ENCODE measurements at places on chromosomes 5 and 9. TPM values are rescaled to one million over a fixed set of nuclear protein-coding genes. Genes with fewer than 3 reads are reported as not detected.
A peak's percentile ranks its signal among the peaks of the same experiment; 100 is the strongest.

PCAT7 gene
- total RNA-seq: 0.87 TPM

FIBCD1 gene
- not detected for total RNA-seq

GRCh38 chr9:90021216-90021906 lies 416.5 kb downstream of the GADD45G start:
- H3K27me3 ChIP-seq: no peaks in the 10 kb centered on the region
- H3K4me1 ChIP-seq: peaks cover 17% of the 10 kb centered on the region
- no peak overlapping the region for H3K4me3 ChIP-seq

TXNDC8 gene
- total RNA-seq: not detected

- H3K36me3 ChIP-seq: peaks cover 11% of the 10 kb centered on the region
- H3K4me3 ChIP-seq: no peak overlapping the region
- peaks cover 4% of the 10 kb centered on the region for H3K4me1 ChIP-seq
- no peak overlapping the region for H3K27ac ChIP-seq
Measured at GRCh38 chr5:168443950-168444700, 42.1 kb upstream of the RARS1 start.

FAT2 gene
- total RNA-seq: 125 TPM

SOHLH1 gene
- not detected for total RNA-seq

DNA sequence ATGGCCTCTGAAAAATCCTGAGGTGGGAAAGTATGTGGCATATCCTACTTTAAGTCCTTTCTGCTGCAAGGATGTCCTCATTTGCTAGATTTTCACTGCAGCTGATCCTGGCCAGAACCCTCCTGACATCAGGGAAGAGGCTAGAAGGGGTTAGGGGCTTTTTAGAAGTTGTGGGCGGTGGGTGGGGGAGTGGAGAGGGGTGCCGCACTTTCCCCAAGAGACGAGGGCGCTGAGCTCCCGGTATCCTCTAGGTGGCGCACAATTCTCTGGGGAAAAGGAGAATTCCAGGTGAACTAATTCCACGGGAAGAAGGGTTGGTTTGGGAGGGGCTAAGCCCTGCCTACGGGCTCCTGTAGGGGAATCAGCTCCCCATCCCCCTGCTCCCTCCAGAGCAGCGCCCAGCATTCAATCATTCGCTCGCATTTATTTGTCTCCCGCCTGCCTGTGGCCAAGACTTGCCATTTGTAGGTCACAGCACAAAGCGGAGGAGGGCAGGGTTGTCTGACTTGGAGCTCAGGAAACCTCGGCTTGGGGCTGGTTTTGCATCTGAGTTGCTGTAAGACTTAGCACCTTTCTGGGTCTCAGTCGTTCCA lies 42.9 kb upstream of the HAND1 start:
- no peak overlapping the region for H3K27ac ChIP-seq
- H3K4me1 ChIP-seq: peaks cover 11% of the 10 kb centered on the region
- H3K27me3 ChIP-seq: peaks cover 29% of the 10 kb centered on the region
- DNase-seq: no peak
- no peaks in the 10 kb centered on the region for H3K36me3 ChIP-seq

- H3K36me3 ChIP-seq: no peaks in the 10 kb centered on the region
- H3K27ac ChIP-seq: no peak overlapping the region
- H3K4me3 ChIP-seq: no peak overlapping the region
Measured at GRCh38 chr9:89941875-89942274, 337.1 kb downstream of the GADD45G start.

SPINK1 gene
- total RNA-seq: 2.5 TPM

- no peaks in the 10 kb centered on the region for H3K36me3 ChIP-seq
- H3K27me3 ChIP-seq: no peaks in the 10 kb centered on the region
- DNase-seq: peak; percentile 89
- peak overlapping the region; percentile 24 for H3K27ac ChIP-seq
Measured at GRCh38 chr9:91117959-91118703, 243.6 kb downstream of the AUH start.

- peaks cover 44% of the 10 kb centered on the region for H3K36me3 ChIP-seq
- H3K4me3 ChIP-seq: no peak overlapping the region
- no peaks in the 10 kb centered on the region for H3K27me3 ChIP-seq
- DNase-seq: no peak
- peaks cover 40% of the 10 kb centered on the region for H3K4me1 ChIP-seq
- no peak overlapping the region for H3K27ac ChIP-seq
Measured at GRCh38 chr9:35106343-35106730, 3.4 kb upstream of the STOML2 start.

LCN2 gene
- 36.6 TPM for total RNA-seq

GRCh38 chr5:77379558-77380061 lies 112.5 kb downstream of the WDR41 start:
- no peaks in the 10 kb centered on the region for H3K27me3 ChIP-seq
- no peak overlapping the region for H3K4me3 ChIP-seq
- peaks cover 4% of the 10 kb centered on the region for H3K4me1 ChIP-seq
- peak overlapping the region; percentile 41 for H3K27ac ChIP-seq
- H3K36me3 ChIP-seq: no peaks in the 10 kb centered on the region

- no peaks in the 10 kb centered on the region for H3K27me3 ChIP-seq
- no peak overlapping the region for H3K4me3 ChIP-seq
- no peak overlapping the region for H3K27ac ChIP-seq
- no peaks in the 10 kb centered on the region for H3K36me3 ChIP-seq
- peak; percentile 40 for DNase-seq
- H3K4me1 ChIP-seq: peaks cover 25% of the 10 kb centered on the region
Measured at GRCh38 chr5:133842846-133843611, 125.4 kb downstream of the C5orf15 start.

DNA sequence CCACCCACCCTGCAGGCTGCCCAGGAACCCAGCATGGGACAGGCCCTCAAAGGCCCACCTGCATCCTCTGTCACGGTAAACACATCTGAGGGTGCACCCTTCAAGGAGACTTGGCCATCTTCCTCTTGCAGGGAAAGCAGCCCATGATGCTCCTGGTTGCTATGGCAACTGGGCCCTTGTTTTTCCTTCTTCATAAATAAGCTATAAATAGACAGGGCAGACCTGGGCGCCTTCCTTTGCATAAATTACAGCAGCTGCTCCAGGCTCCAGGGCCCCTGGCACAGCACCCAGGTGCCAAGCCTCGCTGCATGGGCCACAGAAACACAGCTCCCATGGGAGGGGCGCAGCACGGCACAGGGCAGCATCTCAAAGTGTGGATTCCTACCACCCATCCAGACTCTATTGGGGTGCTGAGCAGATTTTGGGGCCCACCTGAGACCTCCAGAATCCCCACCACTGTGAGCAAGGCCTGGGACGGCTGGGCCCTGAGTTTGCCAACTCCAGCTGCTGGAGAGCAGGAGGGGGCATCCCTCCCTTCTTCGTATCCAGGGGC lies 5.8 kb upstream of the PSMB7 start:
- no peaks in the 10 kb centered on the region for H3K27me3 ChIP-seq
- H3K4me3 ChIP-seq: no peak overlapping the region
- H3K36me3 ChIP-seq: no peaks in the 10 kb centered on the region
- H3K27ac ChIP-seq: no peak overlapping the region
- no peak for DNase-seq
- H3K4me1 ChIP-seq: peaks cover 11% of the 10 kb centered on the region

DNA sequence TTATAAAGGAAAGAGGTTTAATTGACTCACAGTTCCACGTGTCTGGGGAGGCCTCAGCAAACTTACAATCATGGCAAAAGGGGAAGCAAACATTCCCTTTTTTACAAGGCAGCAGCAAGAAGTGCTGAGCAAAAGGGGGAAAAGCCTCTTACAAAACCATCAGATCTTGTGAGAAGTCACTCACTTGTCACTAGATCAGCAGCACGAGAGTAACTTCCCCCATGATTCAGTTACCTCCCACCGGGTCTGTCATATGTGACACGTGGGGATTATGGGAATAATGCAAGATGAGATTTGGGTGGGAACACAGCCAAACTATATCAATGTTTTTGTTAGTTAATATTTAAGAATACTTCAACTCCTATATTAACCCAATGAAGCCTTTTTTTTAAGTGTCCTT lies 275.2 kb upstream of the CDH9 start:
- no peaks in the 10 kb centered on the region for H3K36me3 ChIP-seq
- no peak for DNase-seq
- H3K27ac ChIP-seq: no peak overlapping the region
- H3K4me1 ChIP-seq: no peaks in the 10 kb centered on the region
- H3K4me3 ChIP-seq: no peak overlapping the region

DNA sequence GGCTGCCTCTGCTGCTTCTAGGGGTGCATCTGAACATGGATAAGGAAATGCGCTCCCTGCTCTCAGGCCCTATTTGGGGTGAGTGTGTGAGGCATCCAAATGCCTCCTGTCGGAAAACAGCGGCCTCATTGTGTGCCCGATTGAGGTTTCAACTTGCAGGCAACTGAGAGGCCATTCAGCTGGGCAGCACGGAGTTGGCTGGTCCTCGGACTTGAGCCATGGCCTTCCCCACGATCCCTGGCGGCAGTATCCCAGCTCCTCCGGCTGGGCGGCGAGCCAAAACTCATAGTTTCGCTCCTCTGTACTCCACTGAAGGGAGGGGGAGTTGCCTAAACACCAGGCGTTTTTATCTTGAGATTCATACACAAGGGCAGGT lies 597.3 kb upstream of the SGCD start:
- no peak overlapping the region for H3K27ac ChIP-seq
- H3K4me3 ChIP-seq: no peak overlapping the region
- H3K36me3 ChIP-seq: no peaks in the 10 kb centered on the region
- H3K4me1 ChIP-seq: peaks cover 14% of the 10 kb centered on the region
- no peak for DNase-seq
- peaks cover 75% of the 10 kb centered on the region for H3K27me3 ChIP-seq

ELOVL7 gene
- 16.6 TPM for total RNA-seq

GFI1B gene
- total RNA-seq: not detected

- H3K36me3 ChIP-seq: no peaks in the 10 kb centered on the region
- no peak overlapping the region for H3K4me3 ChIP-seq
- no peak for DNase-seq
- no peaks in the 10 kb centered on the region for H3K4me1 ChIP-seq
Measured at GRCh38 chr9:6611865-6612264, 33.7 kb downstream of the GLDC start.

DNA sequence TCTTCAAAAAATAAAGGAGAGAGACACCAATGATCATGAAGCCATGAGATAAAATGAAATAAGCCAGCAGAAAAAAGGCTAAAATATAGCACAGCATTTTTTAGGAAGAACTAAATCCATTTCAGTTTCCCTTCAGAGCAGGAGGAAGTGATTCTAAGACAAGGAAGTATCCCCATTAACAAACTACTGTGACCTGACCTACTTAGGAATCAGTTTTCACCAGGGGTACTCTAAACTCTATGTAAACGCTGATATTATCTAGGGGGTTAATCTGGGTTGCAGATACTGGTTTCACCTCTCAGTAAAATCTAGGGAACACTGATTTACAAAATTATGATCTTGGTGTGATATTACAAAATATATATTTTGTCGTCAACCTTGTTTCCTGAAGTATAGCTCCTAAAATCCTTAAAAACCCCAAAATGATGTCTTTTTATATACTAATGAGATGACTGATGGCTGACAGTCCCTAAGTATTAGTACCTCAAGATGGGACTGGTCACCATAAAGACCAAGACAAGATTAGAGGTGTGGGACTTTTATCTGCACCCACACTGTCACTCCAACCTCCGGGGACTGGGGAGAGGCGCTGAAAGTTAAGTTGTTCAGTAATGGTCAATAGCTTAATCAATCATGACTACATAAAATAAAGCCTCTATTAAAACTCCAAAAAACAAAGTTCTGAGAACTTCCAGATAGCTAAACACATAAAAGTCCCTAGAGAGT lies 2.9 kb upstream of the FNBP1 start:
- no peak for DNase-seq
- H3K36me3 ChIP-seq: no peaks in the 10 kb centered on the region
- H3K4me1 ChIP-seq: peaks cover 36% of the 10 kb centered on the region
- no peak overlapping the region for H3K27ac ChIP-seq
- no peak overlapping the region for H3K4me3 ChIP-seq
- no peaks in the 10 kb centered on the region for H3K27me3 ChIP-seq

- H3K27ac ChIP-seq: no peak overlapping the region
- peaks cover 43% of the 10 kb centered on the region for H3K4me1 ChIP-seq
- no peaks in the 10 kb centered on the region for H3K27me3 ChIP-seq
- no peak for DNase-seq
Measured at GRCh38 chr9:89313842-89314241, 2.8 kb downstream of the CKS2 start.

- no peak for DNase-seq
- no peaks in the 10 kb centered on the region for H3K27me3 ChIP-seq
- no peak overlapping the region for H3K27ac ChIP-seq
- no peaks in the 10 kb centered on the region for H3K4me1 ChIP-seq
- H3K36me3 ChIP-seq: no peaks in the 10 kb centered on the region
Measured at GRCh38 chr9:2299843-2300205, 284.7 kb downstream of the SMARCA2 start.

DNA sequence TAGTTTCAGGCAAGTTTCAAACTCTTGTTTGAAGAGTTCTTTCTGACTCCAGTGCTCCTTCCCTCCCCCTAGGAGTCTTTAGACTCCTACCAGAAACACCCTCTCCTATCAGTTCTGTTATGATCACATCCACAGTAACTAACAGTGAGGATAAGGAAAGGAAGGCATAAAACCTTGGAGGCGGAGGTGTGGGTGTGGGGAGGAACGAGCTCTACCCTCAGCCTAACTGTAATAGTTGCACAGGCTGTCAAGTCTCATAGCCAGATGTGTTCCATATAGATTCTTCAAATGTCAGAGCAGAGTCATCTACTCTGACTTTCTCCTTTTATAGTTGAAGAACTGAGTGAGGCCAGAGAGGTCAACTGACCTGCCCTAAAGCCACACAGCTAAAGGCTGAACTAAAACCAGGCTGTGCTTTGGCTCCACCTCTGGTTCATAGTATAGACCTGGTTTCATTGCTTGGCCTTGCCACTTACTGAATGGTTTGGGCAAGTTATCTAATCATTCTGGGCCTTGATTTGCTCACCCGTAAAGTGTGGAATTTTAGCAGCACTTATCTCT lies 34.4 kb upstream of the PIK3R1 start:
- no peaks in the 10 kb centered on the region for H3K27me3 ChIP-seq
- H3K36me3 ChIP-seq: no peaks in the 10 kb centered on the region
- H3K4me1 ChIP-seq: no peaks in the 10 kb centered on the region
- no peak overlapping the region for H3K27ac ChIP-seq
- no peak overlapping the region for H3K4me3 ChIP-seq
- DNase-seq: no peak

GRCh38 chr5:59103303-59103702 lies 520.4 kb downstream of the RAB3C start:
- no peak for DNase-seq
- no peak overlapping the region for H3K27ac ChIP-seq
- peaks cover 19% of the 10 kb centered on the region for H3K4me1 ChIP-seq

- H3K36me3 ChIP-seq: no peaks in the 10 kb centered on the region
- no peak for DNase-seq
- no peak overlapping the region for H3K4me3 ChIP-seq
- H3K27me3 ChIP-seq: no peaks in the 10 kb centered on the region
- no peaks in the 10 kb centered on the region for H3K4me1 ChIP-seq
- H3K27ac ChIP-seq: no peak overlapping the region
Measured at GRCh38 chr9:81850724-81851123, 77.5 kb upstream of the SPATA31D4 start.
